ENCODE measurements at places on chromosomes 7 and 10.

- DNase-seq, result no peak
Measured at GRCh38 chr7:105204520-105204919, 184.2 kb downstream of the SRPK2 start.

GRCh38 chr7:54355842-54356241 lies 186.3 kb upstream of the VSTM2A start:
- no peak for DNase-seq

GRCh38 chr10:106908225-106908624 lies 256.3 kb downstream of the SORCS1 start:
- no peak for DNase-seq

DNA sequence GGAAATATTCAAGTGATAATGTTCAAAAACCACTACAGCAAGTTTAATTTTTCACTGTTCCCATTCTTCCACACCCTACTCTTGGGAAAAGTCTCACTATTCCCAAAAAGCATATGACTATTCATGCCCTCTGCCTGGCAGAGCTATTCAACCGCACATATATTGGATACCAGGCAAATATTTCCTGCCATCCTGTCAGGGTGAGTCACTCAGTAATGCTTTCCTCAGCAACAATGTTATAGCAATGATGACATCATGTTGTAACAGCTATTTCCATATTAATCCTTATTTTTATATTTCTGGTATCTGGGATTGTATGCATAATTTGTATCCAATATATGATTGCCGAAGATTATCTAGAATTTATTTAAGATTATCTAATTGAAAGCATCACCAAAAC lies 114.0 kb upstream of the PLXDC2 start:
- no peak for DNase-seq

DNA sequence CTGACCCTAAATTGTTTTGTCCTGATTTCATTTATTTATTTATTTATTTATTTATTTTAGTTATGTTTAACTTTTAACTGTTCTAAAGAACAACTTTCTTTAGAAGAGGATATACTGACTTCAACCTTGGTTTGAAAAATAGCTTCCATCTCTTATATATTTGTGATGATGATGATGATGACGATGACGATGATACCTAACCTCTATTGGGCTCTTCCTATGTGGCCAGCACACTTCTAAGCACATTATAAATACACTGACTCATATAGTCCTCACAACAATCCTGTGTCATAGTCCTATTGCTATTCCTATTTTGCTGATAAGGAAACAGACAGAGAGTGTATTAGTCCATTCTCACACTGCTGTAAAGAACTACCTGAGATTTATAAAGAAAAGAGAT lies 162.9 kb upstream of the KIAA1217 start:
- no peak for DNase-seq

DNA sequence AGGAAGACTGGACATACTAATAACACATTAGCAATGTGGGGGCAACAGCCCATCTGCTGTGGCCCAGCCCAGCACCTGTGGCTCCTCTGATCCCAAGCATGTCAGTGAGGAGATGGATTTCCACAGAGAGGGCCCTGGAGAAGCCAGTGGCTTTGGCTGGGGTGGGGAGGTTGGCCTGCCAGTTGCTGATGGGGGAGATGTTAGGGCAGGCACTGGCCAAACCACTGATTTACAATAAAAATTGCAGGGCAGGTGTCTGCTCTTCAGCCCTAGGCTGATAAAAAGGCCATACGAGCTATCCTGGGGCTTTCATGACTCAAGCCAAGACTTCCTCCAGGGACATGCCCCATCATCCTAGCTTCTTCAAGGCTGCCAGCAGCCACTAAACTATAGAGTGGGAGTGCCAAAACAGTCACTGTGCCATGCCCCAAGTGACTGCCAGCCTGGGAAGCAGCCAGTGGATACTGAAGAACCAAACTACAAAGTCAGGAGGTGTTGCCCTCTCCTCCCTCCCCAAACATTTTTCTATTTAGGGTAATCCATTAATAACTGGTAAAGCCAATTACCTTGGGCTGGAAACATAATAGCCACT lies 37.8 kb downstream of the DPCD start:
- no peak for DNase-seq

DNA sequence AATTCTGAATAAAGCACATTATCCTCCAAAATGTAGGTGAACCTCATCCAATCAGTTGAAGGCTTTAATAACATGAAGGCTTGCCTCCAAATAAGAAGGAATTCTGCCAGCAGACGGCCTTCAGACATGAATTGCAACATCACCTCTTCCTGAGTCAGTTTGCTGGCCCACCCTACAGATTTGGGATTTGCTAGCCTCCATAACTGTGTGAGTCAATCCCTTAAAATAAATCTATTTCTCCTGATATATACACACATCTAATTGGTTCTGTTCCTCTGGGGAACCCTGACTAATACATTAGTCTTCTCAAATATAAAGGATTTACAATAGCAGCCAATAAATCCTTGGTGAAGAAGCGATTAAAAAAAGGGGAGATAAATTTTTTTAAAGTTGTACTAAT lies 34.8 kb upstream of the OSBPL3 start:
- DNase-seq, result no peak

GRCh38 chr10:35834877-35835494 lies 192.9 kb upstream of the FZD8 start:
- no peak for DNase-seq

GRCh38 chr10:86715836-86716235 lies 40.6 kb upstream of the BMPR1A start:
- no peak for DNase-seq

- DNase-seq, result no peak
Measured at GRCh38 chr7:33152087-33152486, 22.7 kb downstream of the BBS9 start.

- no peak for DNase-seq
Measured at GRCh38 chr7:778271-778967, 51.3 kb upstream of the PRKAR1B start.

- DNase-seq, result no peak
Measured at GRCh38 chr7:112668561-112668960, 121.6 kb downstream of the TMEM168 start.

- DNase-seq, result no peak
Measured at GRCh38 chr7:69017208-69017607, 581.1 kb upstream of the AUTS2 start.

GRCh38 chr10:46236941-46237681 lies 49.7 kb upstream of the ANTXRL start:
- no peak for DNase-seq

DNA sequence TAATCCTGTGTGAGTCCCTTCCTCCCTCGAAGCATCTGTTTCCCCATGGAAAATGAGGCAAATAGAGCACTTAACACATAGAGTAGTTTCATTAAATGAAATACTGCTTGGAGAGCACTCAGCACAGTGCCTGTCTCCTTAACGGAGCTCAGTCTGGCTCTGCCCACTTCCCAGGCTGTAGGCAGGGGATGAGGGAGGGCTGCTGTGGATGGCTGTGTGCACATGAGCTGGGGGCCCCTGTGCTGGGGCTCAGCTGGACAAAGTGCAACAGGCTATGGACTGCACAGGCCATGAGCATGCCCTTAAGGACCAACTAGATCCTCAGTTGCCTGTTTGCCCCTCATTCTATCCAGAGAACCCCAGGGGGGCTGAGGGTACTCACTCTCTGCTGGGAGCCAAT lies 14.5 kb downstream of the ZCCHC24 start:
- DNase-seq, result no peak

GRCh38 chr10:78991187-78991586 lies 77.6 kb upstream of the ZMIZ1 start:
- no peak for DNase-seq

DNA sequence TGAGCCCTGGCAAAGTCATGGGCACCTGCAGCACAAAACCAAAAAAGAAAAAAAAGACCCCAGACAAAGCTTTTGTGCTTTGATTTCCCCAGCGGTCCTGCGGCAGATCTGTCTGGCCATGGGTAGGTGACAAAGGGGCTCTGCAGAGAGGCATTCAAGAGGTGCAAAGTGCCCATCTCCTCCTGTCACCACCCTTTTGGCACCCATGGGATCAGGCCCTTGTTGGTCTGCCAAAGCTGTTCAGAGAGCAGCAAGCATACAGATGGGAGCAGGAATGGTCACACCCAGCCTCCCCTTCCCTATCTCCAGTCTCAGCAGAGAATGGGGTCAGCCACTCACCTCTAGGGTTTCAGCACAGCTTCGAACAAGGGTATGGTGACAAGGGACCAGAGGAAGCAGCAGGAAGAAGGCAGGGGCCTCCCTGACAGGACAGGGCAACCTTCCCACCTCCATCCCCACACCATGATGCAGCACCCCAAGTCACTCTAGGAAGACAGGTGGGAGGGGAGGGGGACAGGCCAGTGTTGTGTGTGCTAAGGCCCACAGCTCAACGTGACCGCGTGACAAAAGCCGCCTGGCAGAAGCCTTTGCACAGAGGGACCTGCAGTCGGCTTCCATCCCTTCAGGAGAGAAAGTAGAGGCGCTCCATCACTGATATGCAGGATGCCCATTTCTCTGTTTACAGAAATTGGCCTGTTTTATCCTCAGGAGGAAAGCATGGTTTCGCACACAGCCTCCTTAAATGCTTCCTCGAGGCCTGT lies 6.3 kb downstream of the CAMK2G start:
- DNase-seq, result no peak

- no peak for DNase-seq
Measured at GRCh38 chr7:153682628-153683027, 369.6 kb upstream of the DPP6 start.

DNA sequence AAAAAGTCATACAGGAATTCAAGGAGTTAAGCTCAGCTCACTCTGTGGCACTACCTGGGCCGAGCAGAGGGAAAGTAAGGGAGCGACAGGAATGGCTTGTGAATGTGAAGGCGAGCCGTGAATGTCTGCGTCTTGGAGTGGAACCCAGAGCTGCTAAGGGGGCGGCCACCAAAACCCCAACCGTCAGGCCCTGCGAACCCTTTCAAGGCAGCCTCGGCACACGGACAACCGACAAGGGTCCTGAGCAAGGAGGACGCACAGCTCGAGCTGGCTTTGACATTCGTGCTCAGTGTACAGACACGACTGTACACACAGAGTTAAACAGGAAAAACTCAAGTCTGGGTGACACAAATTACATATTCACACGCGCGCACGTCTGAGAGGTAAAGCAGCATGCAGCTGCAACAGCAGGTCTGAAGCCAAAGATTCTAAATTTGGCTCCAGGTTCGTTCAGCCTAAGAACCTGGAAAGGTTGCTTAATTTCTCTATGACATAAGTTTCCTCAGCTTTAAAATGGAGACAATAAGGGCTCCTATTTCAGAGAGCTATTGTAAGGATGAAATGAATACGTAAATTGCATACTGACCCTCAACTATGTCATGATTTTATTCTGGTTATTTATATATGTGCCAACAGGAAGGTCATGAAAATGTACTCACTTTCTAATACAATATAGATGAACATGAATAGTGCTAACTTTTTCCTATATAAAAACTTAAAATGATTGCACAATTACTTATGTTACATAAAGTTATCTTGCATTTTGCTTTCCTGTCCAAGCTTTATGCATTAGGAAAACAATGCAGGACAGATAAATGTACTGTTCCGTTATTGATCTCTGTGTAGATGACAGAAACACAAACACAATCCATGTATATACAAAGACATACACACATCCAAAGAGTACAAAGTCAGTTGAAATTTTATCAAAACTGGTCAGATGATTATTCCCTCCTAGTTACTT lies 192.9 kb downstream of the ZMYND11 start:
- no peak for DNase-seq

DNA sequence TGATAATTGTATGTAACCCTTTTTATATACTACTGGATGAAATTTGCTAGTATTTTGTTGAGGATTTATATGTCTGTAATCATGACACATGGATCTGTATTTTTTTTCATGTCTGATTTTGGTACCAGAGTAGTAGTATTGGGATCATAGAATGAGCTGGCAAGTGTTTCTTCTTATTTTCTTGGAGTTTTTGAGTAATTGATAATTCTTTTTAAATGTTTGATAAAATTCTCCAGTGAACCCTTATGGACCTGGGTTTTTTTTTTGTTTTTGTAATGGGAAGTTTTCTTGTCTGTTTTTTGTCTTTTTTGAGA lies 28.4 kb downstream of the ZNF33A start:
- no peak for DNase-seq

DNA sequence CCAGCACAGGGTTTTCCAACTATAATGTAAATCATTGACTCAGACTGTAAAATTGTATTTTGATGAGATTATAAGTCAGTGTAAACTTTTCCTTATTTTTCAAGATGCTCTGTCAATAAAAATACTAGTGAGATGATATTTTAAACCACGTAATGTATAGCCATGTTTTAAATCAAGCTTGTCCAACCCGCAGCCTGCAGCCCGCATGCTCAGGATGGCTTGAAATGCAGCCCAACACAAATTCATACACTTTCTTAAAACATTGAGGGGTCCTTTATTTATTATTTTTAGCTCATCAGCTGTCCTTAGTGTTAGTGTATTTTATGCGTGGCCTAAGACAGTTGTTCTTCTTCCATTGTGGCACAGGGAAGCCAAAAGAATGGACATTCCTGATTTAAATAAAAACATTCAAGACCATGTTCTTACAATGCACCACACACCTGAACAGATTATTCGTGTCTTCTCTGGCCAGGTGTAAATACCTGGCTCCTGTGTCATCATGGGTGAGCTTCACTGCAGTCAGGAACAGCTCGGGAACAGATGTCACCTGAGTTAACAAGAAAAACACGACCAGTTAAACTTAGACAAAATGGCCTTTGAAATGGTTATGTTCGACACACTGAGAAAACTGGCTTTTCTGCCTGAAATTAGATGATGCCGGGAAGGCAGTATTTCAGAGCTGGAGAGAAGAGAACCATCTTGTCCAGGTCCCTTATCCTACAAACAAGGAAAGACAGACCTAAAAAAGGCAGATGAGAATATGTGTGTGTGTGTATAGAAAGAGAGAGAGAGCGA lies 5.9 kb downstream of the PITRM1 start:
- DNase-seq, result no peak

GRCh38 chr10:5014936-5015335 lies 11.3 kb upstream of the AKR1C2 start:
- no peak for DNase-seq

DNA sequence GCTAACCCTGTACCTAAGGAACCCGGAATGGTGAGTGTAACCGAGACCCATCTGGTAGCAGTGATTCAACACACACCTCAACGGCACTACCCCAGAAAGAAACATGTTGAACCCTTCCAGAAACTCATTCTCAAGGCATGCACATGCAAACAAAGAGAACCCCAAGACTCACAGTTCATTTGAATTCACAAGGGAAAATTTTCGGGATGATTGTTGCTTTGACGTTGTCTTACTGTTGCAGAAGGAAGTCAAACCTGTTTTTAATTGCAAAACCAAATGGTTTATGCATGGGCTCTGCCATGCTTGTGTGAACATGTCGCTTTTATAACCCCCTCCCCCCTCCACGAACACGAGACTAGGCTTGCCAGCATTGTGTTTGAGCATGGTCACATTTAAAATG lies 539.7 kb downstream of the GATA3 start:
- no peak for DNase-seq

GRCh38 chr7:50456371-50457123 lies 6.4 kb upstream of the FIGNL1 start:
- DNase-seq, result no peak
